ENCODE measurements at places on chromosomes 16 and 17.

DNA sequence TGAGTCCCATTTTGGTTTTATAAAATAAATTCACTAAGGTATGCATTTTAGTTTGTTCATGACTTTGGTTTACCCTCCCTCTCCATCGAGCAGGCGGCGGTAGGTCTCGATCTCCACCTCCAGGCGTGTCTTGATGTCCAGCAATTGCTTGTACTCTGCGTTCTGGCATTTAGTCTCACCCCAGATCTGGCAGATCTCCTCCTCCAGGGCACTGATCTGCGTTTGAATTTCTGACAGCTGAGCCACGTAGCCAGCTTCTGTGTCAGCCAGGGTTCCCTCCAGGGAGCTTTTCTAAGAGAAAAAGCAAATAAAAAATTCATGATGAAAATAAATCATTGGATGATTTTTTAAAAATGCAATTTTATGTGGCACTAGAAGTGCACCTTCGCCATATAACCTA lies 4.2 kb downstream of the KRT24 start:
- DNase-seq = no peak

DNA sequence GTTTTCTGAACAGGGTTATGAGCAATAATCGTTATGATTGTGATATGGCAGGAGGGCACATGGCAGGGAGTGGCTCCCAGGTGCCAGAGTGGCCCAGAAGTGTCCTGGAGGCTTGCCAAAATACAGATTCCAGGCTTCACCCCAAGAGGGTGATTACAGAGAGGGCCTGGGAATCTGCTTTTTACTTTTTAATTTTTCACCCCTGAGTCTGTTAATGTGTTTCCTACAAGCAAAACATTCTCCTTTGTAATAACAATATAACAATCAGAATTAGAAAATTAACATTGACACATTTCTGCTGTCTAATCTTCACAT lies 212.4 kb downstream of the SNX29 start:
- DNase-seq = no peak

GRCh38 chr17:65604070-65604469 lies 42.6 kb upstream of the AXIN2 start:
- no peak for DNase-seq

DNA sequence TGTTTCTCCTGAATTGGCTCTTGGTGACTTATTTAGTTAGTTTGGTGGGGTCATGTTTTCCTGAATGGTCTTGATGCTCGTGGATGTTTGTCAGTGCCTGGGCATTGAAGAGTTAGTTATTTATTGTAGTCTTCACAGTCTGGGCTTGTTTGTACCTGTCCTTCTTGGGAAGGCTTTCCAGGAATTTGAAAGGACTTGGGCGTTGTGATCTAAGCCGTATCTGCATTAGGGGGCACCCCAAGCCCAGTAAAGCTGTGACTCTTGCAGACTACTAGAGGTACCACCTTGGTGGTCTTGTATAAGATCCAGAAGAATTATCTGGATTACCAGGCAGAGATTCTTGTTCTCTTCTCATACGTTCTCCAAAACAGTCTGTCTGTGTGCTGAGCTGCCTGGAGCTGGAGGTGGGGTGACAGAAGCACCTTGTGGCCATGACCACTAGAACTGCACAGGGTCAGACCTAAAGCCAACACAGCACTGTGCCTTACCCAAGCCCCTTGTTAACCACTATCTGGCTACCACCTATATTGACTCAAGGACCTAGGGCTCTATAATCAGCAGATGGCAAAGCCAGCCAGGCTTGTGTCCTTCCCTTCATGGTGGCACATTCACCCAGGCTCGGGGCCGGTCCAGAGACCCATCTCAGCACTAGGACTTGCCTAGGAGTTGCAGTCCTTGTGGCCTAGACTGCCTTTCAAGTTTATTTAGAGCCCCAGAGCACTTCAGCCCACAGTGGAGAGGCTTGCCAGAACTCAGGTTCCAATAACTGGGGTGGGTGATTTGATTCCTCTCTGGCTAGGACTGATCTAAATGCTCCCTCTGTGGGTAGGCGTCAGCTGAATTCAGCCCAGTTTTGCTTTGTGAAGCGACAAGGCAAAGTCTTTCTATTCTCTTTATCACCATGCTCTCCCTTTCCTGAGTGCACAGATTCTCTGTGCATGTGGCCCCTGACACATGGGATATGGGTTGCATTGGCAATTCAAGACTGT lies 11.0 kb downstream of the RNF135 start:
- DNase-seq = no peak

DNA sequence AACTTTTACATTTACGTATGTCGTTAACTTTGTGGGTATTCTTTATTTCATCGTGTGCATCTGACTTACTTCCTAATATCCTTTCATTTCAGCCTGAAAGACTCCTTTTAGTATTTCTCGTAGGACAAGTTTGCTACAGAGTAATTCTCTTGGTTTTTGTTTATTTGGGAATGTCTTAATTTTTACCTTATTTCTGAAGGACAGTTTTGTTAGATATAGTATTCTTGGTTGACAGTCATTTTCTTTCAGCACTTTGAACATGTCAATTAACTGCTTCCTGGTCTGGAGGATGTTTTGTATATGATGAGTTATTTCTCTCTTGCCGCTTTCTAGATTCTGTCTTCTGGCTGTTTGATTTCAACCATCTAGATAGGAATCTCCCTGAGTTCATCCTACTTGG lies 109.2 kb upstream of the NACA2 start:
- DNase-seq = no peak

- DNase-seq = peak; percentile 71
Observed at GRCh38 chr16:73159296-73159695, 111.4 kb upstream of the ZFHX3 start.

GRCh38 chr16:72910875-72911274 lies 137.1 kb downstream of the ZFHX3 start:
- no peak for DNase-seq

DNA sequence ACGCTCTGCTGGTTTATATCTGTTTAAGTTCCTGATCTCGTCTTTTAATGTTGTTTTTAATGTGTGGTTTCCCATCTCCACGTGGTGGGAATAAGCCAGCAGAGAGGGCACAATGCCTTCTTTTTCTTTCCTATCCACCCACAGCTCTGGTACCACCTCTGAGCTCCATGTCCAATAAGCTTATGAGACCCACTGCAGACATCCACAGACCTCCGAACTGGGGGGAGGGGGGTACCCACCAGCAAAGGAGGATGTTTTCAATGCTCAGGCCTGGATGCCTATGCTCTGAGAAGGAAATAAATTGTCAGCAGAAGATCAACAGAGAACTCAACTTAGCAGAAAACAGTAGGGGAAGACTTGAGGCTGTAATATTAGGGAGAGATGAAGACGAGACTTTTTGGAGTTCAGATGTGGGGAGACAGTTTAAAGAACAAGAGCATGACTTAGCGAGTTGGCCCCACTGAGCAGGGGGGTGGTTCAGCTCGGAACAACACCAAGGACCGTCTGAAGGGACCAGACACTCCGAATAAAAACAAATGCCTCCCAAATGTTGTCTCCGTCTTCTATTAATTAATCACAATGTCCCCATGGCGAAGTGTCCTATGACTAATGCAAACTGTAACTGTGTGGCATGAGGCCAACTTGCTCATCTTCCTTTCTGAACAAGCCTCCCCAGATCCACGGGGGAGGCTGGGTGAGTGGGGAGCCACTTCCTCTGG lies 62.7 kb downstream of the GAS7 start:
- DNase-seq = peak; percentile 94

DNA sequence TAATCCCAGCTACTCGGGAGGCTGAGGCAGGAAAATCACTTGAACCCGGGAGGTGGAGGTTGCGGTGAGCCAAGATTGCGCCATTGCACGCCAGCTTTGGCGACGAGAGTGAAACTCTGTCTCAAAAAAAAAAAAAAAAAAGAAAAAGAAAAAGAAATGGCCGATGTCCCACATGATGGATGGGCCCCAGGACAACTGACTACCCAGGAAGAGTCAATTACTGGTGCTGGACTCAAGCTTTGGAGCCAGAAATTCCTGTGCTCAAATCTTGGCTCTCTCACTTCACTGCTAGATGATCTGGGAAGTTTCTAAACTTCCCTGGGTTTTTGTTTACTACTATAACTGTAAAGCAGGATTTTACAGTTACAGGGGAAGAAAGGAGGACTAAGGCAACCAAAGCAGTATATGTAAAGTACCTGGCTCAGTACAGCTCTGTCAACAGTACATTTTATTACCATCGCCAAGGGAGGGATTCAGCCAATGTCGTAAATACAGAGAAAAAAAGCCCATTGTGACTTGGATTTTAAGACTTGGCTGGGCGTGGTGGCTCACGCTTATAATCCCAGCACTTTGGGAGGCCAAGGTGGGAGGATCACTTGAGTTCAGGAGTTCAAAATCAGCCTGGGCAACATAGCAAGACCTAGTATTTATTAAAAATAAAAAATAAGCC lies 11.9 kb downstream of the C16orf86 start:
- no peak for DNase-seq

- DNase-seq = peak; percentile 2
Observed at GRCh38 chr17:67769231-67769630, 51.5 kb downstream of the NOL11 start.

GRCh38 chr16:60741810-60742209 lies 1294.4 kb downstream of the CDH8 start:
- no peak for DNase-seq

- no peak for DNase-seq
Observed at GRCh38 chr17:13728781-13729180, 127.1 kb upstream of the HS3ST3A1 start.

DNA sequence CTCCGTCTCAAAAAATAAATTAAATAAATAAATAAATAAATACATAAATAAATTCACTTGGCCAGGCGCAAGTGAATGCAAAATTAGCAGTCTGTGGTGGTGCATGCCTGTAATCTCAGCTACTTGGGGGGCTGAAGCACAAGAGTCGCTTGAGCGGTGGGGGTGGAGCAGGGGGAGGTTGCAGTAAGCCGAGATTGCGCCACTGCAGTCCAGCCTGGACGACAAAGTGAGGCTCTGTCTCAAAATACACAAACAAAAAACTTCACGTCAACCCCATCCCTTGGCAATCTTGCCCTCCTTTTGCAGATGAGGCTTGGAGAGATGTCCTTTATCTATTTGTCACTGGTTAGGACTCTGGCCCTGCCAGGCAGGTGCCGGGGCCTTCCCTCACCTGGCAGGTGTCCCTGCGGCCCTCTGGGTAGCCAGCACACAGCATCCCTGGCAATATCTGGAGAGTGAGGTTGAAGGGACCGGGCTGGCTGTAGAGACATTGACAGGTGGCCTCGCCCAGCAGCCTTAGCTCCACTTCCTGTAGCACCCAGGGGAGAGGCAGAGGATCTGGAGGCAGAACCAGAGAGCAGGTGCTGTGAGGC lies 4.4 kb downstream of the PRSS36 start:
- DNase-seq = no peak
